ENCODE measurements at places on chromosomes 5 and 9.

GRCh38 chr5:30932273-30933017 is 261.0 kb upstream of the CDH6 start:
- no peak for DNase-seq

DNA sequence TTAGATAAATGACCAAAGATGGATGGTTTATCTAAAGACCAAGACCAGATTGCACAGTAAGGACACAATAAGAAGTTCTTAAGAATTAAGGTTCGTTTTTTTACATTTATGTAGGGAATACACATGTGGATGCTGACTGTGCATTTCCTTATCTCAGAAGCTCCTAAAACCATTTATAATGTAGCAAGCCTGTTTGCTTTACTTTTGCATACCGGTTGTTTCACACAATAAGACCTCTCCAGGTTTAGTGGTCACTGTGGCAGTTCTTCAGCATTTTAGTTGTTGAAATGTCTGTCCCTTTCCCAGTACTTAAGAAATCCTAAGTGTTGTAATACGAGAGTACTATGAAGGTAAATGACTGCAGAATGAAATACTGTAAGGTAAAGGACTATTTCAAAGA is 43.6 kb downstream of the BASP1 start:
- DNase-seq, result no peak

DNA sequence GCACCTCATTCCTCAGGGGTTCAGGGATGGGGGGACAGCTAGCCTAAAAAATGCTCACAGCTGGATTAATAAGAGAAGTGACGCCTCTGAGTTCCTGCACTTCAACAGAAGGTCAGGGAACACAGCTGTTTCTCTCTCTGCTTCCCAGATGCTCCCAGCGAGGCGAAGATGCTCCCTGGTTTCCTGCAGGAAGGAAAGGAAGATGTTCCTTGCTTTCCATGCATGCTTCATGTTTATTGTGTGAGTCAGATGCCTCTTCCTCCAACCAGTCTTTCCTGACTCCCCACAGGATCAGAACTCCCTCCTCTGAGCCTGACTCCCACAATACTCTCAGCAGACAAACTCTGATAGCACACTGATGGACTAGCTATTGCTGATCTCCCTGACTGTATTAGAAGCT is 71.9 kb downstream of the MFAP3 start:
- no peak for DNase-seq

DNA sequence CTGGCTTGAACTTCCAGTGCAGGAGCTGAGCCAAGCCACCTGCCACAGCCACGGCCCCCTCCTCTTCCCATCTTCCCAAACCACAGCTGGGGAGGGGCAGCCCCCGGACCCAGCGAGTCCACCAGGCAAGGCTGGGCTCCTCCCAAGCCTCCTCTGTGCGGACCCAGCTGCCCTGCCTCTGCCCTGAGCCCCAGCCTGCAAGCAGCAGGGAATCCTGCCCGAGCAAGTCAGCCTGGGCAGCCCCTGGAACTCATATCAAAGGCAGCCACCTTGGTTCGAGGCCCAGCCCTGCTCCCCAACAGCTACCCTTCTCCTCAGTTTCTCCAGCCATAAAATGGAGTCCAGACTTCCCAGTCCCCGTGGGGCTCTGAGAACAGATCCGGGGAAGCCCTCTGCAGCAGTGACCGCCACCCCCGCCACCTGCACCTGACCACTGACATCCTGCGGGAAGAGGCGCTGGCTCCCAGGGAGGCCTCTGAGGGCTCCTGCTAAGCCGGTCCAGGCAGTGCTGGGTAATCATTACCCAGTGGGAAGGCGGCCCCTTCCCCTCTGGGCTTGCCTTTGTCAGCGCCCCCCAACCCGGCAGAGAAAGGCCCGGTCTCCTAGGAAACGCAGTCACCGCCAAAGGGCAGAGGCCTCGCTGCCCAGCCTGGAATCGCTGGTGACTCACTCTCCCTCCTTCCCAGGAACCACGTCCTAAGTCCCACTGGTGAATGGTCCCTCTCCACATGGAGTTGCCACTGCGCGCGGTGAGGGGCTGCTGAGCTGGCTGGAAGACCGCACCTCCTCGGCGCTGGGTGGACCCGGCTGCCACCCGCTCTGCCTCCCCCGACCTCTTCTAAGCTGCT is 1.5 kb downstream of the VAV2 start:
- no peak for DNase-seq

DNA sequence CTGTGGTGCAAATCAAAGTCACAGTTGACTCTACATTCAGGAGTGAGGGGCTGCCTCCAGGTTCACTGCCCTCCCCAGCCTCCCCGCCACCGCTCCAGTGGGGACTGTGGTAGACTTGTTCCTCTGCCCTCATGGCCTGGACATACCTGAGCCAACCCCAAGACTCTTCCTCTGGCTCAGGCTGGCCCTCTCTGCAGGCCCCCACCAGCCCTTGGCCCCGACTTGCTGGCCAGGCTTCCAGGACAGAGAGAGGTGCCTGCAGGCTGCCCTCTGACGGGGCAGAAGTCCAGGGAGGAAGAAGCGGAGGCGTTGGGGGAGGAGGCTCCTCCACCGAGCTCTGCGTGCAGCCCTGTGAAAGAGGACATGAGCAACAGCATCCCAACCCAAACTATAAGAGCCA is 2.8 kb upstream of the SARDH start:
- DNase-seq, result no peak

GRCh38 chr5:73328640-73329039 is 119.9 kb downstream of the FOXD1 start:
- no peak for DNase-seq

DNA sequence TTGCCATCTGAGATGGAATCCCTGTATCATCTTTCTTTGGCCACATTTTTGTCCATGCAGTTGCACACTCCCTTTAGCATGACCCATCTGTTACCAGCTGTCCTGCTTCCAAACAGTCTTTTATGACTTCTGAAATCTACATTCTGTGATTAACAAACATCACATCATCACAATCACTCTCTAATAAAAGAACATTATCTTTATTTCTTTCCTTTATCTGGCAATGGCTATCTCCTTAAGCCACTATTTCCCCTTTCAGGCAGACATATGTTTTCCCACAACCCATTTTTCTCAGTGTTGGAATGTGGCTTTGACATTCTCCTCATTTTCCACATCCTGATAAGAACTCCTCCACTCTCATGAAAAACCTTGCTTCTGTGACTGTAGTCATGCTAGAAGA is 141.0 kb downstream of the ST8SIA4 start:
- no peak for DNase-seq

DNA sequence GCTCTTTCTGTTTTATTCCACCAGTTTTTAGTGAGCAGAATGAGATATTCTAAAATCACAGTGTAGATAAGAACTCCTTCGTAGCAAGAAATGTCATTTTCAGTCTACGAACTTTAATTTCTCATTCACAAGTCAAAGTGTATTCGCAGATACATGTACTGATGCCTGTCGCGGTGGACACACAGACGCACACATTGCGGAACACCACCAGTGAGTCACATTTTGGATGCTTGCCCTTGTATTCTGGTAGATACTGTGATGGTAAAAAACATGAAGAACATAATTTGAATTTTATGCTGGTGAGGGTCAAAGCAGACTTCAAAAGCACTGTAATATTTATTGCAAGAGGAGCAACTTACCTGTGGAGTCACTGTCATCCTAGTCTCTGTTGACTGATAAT is 4.7 kb upstream of the C9orf57 start:
- no peak for DNase-seq

DNA sequence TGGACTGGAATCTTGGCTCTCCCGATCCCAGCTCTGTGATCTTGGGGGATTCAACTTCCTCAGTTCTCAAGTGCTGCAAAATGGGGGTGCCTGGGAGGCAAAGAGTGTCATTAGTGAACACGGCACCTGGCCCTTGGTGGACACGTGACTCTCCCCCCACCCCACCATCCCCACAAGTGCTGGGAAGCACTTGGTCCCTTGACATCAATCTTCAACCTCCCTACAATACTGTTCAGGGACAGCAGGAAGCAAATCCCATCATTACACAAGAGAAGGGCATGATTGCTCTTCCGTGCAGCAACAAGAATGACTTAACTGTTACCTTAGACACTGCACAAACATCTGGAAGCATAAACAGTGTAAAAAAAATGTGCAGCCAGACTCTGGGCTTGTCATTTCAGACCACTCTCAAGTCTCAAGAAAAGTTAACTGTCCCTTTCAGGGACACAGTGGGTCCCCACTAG is 61.4 kb downstream of the PSMB7 start:
- DNase-seq, result no peak

GRCh38 chr5:100023536-100023935 is 511.6 kb upstream of the FAM174A start:
- DNase-seq, result no peak

- DNase-seq, result no peak
Measured at GRCh38 chr9:95459851-95460517, 56.8 kb downstream of the PTCH1 start.

DNA sequence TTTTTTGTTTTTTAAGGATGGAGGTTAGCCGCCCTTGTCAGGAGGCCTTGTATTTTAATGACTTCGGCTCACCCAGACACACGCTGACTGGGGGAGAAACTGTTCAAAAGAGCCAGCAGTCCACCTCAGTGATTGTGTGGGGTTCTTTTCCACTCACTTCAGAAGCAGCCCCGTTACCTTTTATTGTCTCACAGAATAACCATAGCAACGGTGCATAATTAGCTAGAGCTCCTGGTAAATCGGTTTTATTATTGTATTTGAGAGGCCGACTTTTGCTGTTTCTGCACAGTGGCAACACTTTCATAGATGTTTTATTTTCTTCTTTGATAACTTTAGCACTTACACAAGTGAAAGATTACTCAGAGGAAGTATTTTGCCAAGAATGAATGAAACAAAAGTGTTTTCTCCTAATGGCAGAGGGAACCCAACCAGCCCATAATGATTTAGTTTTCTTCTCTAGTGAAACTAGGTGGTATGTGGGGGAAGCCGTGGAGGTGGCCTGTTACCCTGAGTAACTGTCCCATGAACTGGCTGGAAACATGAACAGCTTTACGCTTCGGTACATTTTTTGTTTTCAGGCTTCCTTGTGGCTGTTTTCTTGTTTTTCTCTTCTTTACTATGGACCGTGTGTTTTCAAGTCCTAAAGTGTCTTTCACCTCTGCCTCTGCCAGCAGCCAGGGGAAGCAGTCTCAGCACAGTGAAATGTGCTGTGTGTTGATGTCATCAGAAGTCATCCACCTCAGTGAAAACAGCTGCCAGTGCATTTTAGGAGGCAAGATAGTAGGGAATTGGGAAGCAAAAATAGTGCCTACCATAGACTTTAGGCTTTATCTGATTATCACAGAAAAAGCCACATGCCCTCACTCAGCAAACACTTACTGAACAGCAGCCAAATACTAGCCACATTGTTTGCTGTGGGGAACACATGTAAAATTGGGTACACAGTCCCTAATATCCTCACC is 414.7 kb downstream of the KDM4C start:
- no peak for DNase-seq

GRCh38 chr5:142846406-142846805 is 76.2 kb downstream of the ARHGAP26 start:
- DNase-seq, result no peak

DNA sequence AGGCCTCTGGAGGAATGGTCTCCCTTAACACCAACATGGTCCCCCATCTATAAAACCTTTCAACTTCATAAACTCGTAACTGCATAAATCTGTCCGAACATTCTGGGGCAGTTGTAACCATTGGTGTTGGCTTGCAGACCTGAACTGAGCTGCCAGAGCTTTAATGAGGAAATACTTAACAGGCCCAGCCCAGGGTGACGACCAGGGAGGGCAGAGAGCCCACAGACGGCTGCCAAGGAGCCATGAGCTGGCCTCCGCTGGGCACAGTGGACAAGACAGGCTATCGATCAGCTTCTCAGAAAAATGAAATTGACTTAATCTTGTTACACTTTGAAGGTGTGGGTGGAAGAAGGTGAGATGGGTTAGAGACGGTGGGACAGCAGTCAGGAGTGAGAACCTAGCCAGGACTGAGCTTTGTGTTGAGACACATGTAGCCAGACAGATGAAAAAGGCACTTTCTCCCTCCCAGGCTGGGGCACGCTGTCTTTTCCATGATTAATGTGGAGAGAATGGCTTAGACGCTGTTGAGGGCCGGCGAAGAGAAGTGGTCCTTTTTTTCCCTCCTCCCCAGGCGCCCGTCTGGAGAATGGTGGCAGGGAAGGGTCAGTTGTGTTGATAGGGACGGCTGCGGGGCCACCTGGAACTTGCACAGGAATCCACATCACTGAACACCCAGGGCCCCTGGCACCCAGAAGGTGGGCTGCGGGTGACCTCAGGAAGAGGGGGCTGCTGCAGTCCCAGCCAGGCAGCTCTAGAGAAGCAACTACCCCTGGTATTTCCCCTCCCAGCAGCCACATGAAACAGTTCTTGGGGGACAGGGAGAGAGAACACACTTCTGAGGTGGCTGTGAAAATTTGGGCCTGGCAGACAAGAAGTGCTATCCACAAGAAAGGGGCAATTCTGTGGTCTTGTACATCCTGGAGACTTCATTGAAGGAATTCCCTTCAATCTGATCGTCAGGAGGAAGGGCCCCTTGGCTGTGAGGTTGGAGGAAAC is 27.3 kb upstream of the TCOF1 start:
- DNase-seq, result no peak

- DNase-seq, result no peak
Measured at GRCh38 chr9:135214054-135214640, 126.7 kb downstream of the OLFM1 start.

DNA sequence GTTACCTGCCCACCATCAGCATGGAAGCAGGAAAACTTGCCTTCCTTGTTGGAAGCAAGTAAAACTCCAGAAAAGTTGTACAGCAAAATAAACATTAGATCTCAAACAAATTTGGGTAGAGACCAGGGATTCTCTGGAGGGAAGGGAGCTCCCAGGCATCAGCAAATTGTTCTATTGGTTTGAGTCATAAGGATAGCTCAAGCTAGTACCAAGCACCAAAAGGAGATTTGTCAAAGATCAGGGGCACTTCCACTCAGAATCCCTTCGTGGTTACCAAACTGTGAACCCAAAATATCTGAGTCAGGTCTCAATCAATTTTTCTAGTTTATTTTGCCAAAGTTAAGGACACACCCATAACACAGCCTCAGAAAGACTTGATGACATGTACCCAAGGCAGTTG is 37.8 kb downstream of the DNAJB5 start:
- DNase-seq, result no peak

DNA sequence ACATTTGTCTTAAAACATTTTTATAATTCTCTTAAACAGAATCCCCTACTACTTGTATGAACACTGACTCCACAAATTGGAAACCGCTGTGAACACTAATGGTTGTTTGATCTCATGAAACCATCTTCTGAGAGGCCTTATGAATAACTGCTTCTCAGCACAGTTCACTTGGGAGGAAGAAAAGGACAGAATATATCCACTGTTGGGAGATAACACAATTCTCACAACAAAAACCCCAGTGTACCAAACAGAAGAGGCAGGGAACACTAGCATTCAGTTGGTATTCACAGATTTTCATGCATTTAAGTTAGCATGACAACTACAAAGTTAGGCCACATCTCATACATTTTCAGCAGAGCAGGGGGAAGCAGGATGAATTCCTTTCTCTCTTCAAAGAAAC is 89.0 kb upstream of the SELENOP start:
- DNase-seq, result no peak

- no peak for DNase-seq
Measured at GRCh38 chr5:91977579-91977978, 594.5 kb upstream of the ARRDC3 start.

Data from CD4-positive, alpha-beta T cell treated with Interleukin-17A for 1 hour (primary cell).